Muscle of arm (tissue), 14 donors: ENCODE measurements at places on chromosomes 7 and 10. TPM values are rescaled to one million over a fixed set of nuclear protein-coding genes. Genes with fewer than 3 reads are reported as not detected.
A peak's percentile ranks its signal among the peaks of the same experiment; 100 is the strongest.

WDR91 gene
- polyA plus RNA-seq: 9.5 TPM

PMPCB gene
- 56.4 TPM for polyA plus RNA-seq

CHN2 gene
- 14.4 TPM for polyA plus RNA-seq

C10orf143 gene
- 3.8 TPM for polyA plus RNA-seq

KIAA1549 gene
- polyA plus RNA-seq: not detected

TMEM178B gene
- polyA plus RNA-seq: 0.58 TPM

AGMO gene
- polyA plus RNA-seq: 0.28 TPM

BRAF gene
- polyA plus RNA-seq: 11.2 TPM

COMTD1 gene
- 28.4 TPM for polyA plus RNA-seq

DENND2A gene
- 52.7 TPM for polyA plus RNA-seq

GRCh38 chr7:28052933-28053332 lies 127.7 kb downstream of the JAZF1 start:
- DNase-seq: no peak

- DNase-seq: no peak
Measured at GRCh38 chr10:73878365-73878764, 4.0 kb upstream of the CAMK2G start.

GRCh38 chr7:75546237-75547015 lies 54.3 kb downstream of the SPDYE5 start:
- no peak for DNase-seq

DNA sequence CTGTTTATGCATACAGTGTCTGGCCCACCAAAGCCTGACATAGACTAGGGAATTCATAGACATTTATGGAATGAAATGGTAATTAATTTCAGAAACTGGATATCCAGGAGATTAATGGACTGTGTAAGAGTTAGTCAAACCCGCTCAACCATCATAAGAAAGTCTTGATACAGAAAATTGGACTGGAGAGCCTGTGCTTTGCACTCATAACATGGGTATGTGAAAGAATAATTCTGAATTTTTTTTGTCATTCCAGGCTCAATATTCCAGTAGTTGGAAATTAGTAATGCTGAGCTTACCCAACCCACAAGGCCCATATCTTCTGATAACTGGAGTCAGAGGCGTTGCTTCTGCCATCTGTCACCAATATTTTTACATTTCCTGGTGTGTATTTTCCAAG lies 799.7 kb upstream of the IGFBP3 start:
- DNase-seq: no peak

DNA sequence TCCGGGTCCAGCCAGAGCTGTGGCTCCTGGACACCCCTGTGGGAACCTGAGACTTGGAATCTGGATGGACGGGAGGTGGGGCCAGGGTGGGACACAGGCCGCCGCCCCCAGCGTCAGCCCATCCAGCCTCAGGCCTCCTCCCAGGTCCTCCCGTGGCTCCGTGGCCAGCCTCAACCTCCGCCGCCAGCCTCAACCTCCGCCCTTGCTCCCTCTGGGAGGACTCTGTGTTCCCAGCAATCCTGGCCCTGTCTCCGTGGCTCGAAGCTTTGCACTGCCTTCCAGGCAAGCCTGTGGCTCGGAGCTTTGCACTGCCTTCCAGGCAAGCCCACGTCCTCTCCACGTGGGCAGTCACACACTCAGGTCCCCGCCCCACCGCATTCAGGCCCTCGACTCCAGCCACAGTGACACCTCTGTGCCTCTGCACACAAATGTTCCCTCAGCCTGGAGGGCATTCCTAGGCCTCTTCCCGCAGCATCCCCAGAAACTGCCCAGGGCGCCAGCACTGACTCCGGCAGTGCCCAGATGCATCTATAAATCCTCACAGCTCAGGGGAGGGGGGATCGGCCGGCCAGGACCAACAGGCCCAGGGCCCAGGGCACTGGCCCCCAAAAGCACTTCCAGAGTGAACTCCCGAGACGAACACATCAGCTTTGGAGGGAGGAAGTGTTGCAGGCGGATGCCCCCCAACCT lies 44.7 kb upstream of the PDGFA start:
- DNase-seq: no peak

GRCh38 chr10:117362313-117362712 lies 12.9 kb downstream of the PDZD8 start:
- no peak for DNase-seq

GRCh38 chr7:90841759-90842429 lies 245.8 kb downstream of the CDK14 start:
- no peak for DNase-seq

GRCh38 chr10:34075254-34075926 lies 739.7 kb downstream of the PARD3 start:
- DNase-seq: peak; percentile 77

GRCh38 chr7:27198138-27198841 lies 1.6 kb downstream of the HOXA13 start:
- no peak for DNase-seq

DNA sequence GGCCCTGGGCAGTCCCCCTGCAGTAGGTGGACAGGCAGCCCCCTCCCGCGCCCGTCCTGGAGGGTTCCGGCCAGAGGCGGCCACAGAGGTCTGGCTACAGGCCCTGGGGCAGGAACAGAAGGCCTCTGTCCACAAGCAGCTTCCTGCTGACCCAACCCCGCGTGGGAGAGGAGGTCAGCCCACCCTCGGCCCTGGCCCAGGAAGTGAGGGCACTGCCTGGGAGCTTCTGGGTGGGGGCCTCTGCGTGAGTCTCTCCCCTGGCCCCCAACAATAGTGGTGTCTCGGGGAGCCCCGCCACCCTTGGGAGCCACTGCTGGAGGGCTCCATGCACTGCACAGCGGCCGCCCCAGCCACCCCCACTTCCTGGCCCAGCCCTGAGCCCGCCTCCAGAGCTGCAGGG lies 4.7 kb downstream of the MICALL2 start:
- DNase-seq: no peak

DNA sequence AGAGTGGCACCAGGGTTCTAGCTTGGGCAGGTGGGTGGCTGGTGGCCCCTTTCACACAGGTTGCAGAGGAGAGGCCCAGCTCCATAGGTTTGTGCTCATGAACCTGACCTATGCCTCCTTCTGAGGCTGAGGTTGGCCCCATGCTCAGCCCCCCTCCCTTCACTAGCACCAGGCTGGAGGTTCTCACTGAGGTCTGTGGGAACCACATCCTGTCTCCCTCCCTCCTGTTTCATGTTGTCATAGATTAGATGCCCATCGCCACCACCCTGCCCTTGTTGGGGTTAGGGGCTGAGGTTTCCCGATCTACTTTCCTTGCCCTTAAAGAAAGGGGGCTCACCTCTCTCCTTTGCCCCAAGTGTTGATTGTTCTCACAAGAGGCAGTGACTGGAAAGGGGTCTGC lies 14.7 kb downstream of the NEUROG3 start:
- no peak for DNase-seq

- peak; percentile 72 for DNase-seq
Measured at GRCh38 chr10:79084012-79084971, 15.5 kb downstream of the ZMIZ1 start.

DNA sequence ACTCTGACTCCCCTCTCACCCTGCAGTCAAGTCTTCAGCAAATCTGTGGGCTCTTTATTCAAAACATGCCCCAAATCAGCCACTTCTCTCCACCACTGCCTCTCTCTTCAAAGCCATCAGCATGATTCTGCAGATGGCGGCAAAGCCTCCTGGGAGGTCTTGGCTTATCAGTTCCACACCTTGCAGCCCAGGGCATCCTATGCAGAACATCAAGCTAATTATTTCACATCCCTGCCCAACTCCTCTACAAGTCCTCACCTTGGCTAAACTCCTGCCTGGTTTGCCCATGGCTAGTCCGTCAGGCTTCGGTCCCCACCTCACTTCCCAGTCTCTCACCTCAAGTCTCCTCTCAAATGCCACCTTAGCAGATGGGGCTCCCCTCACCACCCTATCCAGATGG lies 70.2 kb downstream of the PIP4K2A start:
- no peak for DNase-seq

- peak; percentile 52 for DNase-seq
Measured at GRCh38 chr10:128713471-128713870, 587.2 kb upstream of the MKI67 start.

- no peak for DNase-seq
Measured at GRCh38 chr7:23012186-23012585, 1.7 kb downstream of the HYCC1 start.

DNA sequence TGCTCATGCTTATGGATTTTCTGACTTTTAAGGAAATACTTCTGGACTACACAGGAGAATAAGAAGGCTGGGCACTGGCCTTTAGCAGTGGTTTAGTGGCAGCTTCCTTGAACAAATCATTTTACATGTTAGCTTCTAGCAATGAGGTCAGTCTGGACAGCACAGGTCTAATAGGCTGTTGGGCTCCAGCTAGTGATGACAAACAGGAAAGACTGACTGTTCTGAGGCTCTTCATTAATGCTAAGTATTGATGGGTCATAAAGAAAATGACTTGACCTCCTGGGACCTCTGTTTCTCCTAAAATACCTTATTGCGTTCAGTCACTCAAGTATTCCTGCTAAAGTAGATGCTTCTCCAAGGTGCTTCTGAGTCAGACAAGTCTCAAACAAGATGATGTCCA lies 4.9 kb upstream of the RHOBTB1 start:
- no peak for DNase-seq

DNA sequence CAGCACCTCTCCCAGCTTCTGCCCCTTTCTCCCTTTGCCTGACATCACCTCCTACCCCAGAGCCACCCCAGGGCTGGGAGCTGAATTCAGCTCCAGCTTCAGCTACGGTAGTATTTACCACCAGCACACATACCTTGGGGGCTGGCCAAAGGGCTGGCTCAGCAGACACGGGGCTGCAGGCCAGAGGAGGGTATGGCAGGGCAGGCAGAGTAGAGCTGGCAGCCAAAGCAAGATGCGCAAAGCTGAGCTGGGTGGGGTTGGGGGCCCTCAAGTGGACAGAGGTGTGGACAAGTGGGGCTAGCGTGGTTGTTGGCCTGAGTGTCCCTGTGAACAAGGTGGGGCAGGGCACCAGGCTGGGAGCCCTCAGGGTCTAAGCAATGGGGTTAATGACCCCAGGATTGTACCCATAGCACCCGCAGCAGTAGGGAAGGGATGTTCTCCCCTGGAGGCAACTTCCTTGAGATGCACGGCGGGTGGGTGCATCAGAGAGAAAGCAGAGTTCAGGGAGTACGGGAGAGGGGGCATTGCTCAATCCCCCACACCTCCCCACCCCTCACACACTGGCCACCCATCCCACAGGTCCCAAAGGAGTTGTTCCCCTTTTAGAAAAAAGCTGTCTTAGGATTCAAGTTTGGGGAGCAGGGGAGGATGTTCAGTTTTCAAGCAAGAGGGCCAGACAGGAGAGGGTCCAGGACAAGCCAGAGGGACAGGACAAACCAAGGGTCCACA lies 8.0 kb downstream of the VSIR start:
- no peak for DNase-seq

DNA sequence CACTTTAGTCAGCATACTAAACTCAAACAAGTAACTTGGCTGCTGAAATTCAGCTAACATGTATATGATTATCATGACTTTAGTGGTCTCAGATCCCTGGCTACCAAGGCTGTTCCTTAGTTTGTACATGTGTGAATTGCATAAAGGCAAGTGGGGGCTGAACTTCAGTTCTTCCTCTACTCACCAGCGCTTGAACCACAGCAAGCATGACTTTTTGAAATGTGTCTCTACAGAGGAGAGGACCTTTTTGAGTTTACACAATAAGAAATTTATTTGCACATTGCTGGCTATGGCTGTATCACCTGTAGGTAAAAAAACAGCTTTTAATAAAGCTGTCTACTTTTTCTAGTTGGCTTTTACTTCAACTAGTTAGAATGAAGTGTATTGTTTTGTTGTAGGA lies 48.8 kb downstream of the MDFIC start:
- no peak for DNase-seq

DNA sequence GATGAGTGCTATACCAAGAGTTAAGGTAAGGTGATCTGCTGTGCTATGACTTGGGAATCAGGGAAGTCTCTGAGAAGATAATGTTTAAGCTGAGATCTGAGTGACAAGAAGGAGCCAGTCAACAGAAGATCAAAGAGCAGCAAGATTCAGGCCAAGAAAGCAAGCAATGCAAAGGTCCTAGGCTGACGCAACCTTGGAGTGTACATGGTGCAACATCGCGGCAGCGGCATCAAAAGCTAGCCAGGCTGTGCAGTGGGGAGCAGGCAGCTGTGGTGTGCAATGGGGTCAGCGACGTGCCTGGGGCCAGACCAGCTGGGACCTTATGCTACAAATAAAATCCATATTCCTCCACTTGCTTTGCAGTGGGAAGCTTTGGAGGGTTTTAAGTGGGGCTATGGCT lies 324.1 kb downstream of the LRMDA start:
- DNase-seq: no peak

DNA sequence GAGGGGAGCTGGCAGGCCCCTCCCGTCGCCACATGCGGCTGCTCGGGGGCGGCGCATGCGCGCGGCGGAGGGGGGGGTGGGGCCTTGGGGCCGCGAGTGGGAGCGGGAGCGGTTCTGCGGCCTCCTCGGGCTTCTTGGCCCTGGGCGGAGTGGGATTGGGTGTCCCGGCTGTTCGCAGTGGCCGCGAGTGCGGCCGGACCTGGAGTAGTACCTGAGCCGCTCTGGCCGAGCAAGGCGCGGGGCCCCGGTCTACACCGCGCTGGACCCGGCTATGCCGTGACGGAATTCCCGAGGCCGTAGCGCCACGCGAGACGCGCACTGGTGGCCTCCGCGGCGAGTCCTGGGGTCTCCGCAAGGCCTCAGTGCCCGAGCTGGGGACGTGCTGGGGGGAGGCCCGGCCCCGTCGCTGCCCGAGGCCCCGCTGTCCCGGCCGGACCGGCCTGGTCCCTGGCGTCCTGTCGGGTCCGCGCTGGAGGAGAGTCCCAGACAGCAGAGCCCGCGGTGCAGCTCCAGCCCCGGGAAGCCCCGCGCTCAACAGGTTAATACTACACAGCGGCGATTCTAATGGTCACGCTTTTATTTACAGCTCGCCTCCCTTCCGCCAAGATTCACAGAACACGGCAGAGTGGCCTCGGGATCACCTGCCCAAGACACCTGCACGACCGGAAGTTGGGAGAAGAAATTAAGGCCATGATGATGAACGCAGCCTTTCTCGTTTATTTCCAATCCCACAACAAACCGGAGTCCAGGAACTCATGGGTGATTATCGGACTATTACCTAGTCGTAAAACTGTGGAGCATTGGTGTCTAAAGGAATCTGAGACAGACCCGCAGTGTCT lies 671 bp upstream of the PAXIP1 start:
- peak; percentile 90 for DNase-seq

DNA sequence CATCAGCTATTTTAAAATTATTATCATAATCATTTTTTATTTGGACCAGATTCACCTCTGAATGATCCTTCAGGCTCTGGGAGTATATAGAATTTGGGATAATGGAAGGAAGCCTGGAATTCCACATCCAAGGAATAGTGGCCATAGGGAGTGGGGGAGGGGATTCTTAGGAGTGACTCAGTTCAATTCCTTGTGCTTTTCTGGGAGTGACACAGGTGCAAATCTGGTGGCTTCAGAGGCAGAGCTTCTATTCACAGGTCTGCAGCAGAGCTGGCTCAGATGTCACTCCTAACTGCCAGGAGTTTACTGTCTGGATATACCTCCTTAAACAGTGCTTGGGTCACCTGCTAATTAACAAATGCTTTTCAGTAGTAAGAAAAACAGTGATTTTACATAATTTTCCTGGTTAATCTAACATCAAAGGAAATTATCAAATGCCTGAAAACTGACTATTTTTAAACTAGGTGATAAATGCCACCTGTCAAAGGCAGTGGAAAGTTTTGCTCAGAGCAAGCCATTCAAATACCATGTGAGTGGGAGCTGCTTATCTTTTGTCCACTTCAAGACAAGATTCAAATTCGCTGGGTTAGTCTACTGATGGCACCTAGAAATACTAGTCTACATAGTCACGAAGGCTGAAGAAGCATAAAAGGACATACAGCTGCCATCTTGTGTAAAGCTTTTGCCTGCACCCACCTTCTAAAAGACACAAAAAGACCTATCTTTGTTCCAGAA lies 106.7 kb upstream of the LAMB4 start:
- no peak for DNase-seq

- peak; percentile 45 for DNase-seq
Measured at GRCh38 chr10:80664071-80664680, 126.5 kb downstream of the SH2D4B start.
